IPS DF 6.9 (cell line): ENCODE measurements at places on chromosomes 7 and 10.

- no peak for DNase-seq
Measured at GRCh38 chr7:136594739-136595144, 273.7 kb upstream of the CHRM2 start.

- DNase-seq = peak; percentile 88
Measured at GRCh38 chr10:77890097-77890496, 36.5 kb downstream of the DLG5 start.

DNA sequence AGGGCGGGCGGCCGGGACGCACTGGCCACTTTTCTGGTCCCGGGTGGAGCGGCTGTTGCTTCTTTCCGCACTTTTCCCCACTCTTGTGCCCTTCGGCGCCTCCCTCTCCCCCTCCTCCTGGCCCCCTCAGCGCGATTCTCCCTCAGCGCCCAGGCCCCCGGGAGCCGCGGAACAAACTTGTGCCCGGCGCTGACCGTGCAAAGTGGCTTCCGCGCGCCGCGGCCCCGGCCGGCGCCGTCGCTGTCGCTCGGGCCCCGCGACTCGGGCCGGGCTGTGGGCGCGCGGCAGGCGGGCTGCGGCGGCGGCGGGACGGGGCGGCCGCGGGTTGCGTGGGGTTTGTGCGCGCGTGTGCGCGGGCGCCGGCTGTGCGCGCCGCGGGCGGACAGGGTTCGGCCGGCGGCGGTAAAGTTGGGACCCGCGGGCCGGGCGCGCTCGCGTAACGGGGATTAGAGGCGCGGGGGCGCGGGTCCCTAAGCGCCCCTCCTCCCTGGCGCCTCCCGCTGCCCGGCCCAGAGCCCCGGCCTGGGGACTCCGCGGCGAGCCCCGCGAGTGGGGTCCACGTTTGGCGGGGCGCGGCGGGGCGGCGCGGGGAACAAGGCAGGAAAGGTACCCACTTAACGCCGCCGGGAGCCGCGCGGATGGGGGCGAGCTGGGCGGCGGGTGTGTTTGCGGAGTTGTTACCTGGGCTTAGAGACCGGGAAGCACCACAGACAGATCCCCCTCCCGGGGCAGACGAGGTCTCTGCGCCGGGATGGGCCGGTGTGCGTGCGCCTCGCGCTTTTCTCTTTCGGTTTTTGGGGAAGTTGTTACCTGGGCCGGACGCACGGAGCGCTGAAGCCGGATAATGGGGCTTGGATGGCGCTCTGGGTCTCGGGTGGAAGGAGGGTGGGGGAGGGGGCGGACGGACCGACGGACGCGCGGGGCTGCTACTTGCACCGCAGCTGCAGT, 860 bp downstream of the ZEB1 start:
- no peak for DNase-seq

DNA sequence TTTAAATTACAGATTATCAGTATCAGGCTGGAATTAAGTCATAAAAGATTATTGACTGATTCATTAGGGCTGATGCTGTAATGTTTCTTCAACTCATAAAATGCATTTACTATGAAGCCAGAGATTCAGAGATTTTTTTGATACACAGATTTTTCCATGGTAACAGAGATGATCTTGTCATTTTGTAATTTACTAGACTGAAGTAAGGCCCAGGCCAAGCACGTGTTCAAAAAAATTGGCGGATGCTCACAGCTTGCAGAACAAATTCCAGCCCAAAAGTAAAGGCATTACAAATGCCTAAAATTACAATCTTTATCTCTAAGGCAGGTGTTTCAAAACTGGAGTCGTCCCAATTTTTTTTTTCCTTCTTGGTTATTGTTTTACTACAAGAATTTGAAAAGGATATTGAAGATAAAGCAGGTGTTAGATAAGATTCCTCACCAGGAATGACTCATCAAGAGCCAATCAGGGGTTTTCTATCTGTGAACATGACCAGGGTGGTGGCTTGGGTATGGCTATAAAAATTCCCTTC, 78.4 kb upstream of the MEOX2 start:
- DNase-seq = no peak

DNA sequence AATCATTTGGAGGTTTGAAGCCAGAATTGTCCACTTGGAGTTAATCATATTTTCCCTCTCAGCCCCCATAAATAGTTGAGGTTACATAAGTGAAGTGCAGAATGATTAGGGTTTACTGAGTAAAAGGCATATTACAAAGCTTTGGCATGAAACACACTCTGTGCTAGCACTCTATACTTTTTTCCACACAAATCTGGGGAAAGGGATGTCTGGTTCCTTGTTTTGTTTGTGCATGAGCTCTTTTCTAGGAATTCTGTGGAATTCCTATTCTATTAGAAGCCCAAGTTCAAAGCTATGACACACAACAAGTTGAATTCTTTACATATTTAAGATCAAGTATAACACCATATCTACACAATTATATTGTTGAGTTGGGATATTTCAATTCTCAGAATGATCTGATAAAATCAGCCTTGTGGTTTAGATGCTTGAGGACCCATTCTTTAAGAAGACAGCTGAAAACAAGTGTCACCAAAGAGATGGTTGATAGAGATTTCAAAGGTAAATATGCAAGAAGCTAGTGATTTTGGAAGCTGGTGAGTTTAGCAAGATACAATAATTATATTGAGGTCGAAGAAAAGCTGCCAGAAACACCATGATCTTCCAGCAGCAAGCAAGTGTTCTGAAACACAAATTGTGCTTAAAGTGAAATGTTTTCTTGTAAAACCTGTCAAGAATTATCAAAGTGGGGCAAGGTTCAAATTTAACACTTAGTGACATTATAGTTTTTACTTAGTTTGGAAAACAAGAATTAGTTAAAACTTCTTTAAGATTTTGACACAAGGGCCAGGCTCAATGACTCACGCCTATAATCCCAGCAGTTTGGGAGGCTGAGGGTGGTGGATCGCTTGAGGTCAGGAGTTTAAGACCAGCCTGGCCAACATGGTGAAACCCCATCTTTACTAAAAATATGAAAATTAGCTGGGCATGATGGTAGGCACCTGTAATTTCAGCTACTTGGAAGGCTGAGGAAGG, 122.6 kb downstream of the INHBA start:
- DNase-seq = no peak

GRCh38 chr7:25173184-25173583, 48.1 kb upstream of the CYCS start:
- no peak for DNase-seq

DNA sequence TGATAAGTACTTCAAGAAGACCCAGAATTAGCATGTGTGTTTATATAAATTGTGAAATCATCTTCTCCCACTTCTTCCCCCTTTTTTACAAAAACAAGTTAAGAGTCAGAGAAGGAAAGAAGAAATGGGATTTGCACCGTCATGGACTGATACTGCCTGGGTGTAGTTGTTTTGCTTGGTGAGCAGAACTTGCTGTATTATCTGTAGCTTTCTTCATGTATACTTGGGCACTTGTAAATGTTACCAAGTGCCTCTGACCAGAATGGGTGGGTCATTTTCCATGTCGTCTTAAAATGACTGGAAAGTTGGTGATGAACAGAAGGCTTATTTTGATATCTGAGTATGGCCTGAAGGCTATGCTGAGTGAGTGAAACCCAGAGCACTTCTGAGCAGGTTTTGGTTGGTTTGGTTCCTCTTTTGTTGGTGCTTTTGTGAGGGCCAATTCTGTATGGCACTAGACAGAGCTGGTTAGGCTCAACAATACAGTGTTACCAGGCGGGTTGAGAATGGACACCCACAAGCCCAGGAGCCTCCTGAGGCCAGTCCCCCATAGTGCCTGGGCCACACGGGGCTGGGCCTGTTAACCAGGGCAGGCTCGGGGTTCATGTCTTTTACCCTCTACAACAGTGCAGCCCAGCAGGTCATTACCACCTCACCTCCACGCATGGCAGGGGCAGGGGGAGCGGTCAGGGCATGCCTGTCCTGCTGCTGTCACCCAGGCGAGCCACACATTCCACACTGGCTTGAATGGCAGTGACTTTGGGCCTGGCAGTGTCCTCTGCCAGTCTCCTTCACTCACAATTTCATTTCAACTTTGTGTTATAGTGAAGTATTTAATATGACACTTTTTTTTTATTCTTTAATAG, 115.1 kb downstream of the CCNY start:
- no peak for DNase-seq
